ENCODE measurements at places on chromosomes 2 and 18. TPM values are rescaled to one million over a fixed set of nuclear protein-coding genes. Genes with fewer than 3 reads are reported as not detected.

- no peak for DNase-seq
- H3K4me3 ChIP-seq: no peak overlapping the region
- H3K4me1 ChIP-seq: no peaks in the 10 kb centered on the region
- no peaks in the 10 kb centered on the region for H3K36me3 ChIP-seq
- no peak overlapping the region for H3K27ac ChIP-seq
- no peaks in the 10 kb centered on the region for H3K27me3 ChIP-seq
Measured at GRCh38 chr18:59787998-59788790, 91.0 kb upstream of the CCBE1 start.

Gene TWIST2
- polyA plus RNA-seq: 3.5 TPM

DNA sequence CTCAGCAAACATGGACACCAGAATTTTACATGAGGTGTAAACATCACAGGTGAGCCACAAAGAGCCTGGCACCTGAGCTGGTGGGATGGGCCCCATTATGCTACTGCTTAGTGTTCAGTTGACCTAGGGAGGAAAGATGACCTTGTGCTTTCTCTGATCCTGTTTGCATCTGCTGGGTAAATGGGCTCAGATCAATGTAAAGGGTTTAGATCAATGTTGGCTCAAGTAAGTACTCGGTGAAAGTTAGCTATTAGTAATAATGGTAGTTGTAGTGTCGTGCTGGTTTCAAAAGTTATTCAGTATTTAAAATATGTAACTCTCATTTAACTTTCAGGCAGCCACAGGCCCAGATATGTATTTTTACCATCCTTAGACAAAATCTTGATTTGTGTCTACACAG lies 19.8 kb downstream of the ABHD3 start:
- H3K36me3 ChIP-seq: peaks cover 3% of the 10 kb centered on the region
- DNase-seq: no peak

- H3K27me3 ChIP-seq: no peaks in the 10 kb centered on the region
- no peak overlapping the region for H3K4me3 ChIP-seq
- H3K4me1 ChIP-seq: peaks cover 13% of the 10 kb centered on the region
Measured at GRCh38 chr18:45402485-45403056, 212.7 kb upstream of the SLC14A2 start.

Gene MARCHF4
- polyA plus RNA-seq: 0.01 TPM
